ENCODE measurements at places on chromosomes 2 and 18.

GRCh38 chr2:160667811-160668210 is 174.2 kb upstream of the RBMS1 start:
- DNase-seq = no peak

DNA sequence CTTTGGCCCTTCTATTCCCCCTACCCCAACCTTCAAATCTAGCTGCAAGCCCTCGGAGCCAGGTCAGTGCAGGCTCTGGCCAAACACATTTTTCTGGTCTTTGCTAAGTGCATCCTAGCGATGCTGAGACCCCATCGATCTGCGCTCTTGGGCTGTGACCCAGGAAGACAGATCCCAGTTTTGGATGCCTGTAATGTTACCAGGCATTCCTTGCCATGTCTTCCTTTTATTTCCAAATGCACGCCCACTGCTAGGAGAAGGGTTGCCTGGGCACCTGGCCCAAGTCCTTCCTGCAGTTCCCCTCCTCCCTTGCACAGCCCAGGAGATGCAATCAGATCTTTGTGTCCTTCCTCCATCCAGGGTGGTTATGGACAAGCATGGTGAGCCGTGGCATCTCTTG is 124.6 kb downstream of the TPGS2 start:
- DNase-seq = no peak

GRCh38 chr2:119010336-119010735 is 68.3 kb downstream of the MARCO start:
- no peak for DNase-seq

GRCh38 chr18:4016391-4017049 is 438.6 kb downstream of the DLGAP1 start:
- no peak for DNase-seq

DNA sequence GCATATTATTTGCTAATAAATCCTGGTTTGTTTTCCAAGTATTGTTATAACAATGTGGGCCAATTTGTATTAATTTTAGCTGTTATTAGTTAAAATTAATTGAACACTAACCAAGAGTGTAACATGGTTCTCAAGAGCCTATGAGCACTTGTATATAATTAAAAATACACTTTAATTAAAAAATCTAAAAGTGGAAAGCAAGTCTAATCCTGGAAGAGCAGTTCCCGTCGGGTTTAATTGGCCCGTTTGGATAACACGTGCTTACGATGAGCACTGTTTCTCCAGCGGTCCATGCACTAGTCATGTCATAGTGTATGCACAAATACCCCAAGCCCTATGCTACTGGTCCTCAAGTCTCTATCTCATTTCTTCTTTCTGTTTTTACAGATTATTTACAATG is 49.0 kb downstream of the DCDC2C start:
- no peak for DNase-seq

DNA sequence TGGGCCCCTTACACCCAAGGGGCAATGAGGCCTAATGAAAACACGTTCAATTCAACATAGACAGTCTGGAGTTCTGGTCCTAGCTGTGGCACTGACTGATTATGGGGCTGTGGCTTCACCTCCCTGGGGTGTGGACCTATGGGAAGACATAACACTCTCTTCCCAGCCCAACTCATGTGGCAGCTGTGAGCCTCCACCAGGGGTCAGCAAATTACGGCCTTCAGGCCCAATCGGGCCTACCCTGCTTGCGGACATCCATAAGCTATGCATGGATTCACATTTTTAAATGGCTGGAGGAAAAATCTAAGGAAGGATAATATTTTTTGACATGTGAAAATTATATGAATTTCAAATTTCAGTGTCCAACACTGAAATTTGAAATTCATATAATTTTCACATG is 101.3 kb downstream of the LOXHD1 start:
- DNase-seq = peak; percentile 21

DNA sequence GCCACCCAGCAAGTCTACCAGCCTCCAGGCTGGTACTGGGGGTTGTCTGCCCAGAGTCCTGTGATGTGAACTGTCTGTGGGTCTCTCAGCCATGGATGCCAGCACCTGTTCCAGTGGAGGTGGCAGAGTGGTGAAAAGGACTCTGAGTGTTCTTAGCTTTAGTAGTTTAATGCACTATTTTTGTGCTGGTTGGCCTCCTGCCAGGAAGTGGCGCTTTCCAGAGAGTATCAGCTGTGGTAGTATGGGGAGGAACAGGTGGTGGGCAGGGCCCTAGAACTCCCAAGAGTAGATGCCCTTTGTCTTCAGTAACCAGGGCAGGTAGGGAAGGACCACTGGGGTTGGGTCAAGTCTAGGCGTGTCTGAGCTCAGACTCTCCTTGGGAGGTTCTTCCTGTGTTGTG is 356.7 kb downstream of the STK39 start:
- no peak for DNase-seq

DNA sequence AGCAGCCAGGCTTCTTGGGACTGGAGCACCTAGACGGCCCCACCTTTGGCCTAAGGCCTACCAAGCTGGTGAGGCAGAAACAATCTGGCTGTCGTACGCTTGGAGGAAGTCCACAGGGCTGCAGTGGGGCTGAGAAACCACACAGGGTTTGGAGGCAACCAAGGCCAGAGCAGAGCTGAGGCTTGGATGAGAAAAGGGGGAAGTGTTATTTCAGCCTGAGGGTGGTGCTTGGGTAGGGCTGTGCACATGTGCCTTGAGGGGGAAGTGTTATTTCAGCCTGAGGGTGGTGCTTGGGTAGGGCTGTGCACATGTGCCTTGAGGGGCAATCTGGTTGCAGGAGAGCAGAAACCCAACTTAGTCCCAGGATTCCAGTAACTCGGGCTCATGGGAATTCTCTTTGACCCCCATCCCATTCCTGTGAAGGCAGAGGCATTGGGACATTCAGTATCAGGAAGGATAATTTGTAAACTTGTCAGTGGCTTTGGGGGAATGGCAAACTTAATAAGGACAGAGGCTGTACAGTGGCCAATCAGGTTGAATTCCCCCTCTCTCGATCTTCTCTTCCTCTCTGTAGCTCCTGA is 971 bp upstream of the FBXO41 start:
- no peak for DNase-seq

- DNase-seq = no peak
Observed at GRCh38 chr2:48515513-48515985, 14.4 kb upstream of the STON1 start.

DNA sequence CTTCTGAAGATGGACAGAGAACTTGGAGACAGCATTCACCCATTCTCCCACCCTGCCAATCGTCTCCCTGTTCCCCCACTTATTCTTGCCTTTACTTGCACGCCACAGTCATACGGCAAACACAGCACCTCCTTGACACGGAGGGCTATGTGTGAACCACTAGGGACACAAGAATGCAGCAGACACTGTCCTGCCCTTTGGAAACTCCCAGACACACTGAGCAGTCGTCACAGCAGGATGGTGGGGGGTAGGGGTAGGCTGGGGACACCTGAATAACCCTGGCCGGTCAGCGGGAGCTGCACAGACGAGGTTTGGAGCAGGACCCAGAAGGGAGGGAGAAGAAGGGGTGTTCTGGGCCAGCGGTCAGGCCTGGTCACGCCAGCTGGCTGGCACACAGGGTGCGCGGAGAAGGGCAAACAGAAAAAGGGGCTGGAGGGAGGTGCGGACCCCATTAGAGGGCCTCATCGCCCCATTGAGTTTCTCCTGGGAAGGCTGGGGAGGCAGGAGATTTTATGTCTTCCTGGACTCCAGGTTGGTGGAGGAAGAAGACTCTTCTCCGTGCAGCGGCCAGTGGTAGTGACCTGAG is 40.0 kb upstream of the FOSL2 start:
- no peak for DNase-seq

GRCh38 chr2:119350311-119350998 is 16.2 kb downstream of the C2orf76 start:
- DNase-seq = no peak

DNA sequence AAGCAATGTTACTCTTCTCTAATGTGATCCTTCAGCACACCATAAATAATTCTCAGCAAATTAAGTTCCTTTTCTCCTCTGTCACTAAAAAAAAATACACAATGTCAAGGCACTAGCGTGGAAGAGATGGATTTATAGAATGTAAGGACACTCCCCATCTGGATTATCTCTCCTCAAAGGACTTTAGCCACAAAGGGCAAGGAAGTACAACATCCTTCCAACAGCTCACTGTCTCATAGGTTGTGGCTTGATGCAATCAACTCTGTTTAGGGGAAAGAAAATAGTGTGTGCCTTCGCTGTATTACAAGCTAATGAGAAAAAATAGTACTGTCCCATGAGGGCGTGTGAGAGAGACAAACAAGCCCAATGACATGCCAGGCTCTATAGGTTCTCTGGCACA is 129.1 kb upstream of the DNMT3A start:
- DNase-seq = no peak

- DNase-seq = no peak
Observed at GRCh38 chr18:49362431-49362830, 98.0 kb downstream of the DYM start.

DNA sequence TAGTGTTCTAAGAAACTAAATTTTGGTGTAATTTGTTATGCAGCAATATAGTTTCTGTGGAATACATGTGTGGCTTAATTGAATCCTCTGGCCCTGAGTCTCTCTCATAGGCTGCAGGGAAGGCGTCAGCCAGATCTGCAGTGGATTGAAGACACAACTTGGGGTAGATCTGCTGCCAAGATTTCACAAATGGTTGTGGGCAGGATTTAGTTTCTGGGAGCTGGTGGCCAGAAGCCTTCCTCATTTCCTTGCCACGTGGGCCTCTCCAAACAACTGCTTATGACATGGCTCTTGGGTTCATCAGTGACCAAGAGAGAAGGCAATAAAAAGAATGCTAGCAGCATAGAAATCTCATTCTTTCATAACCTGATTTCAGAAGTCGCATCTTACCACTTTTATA is 28.2 kb downstream of the CCDC102B start:
- no peak for DNase-seq

- peak; percentile 85 for DNase-seq
Observed at GRCh38 chr2:27211241-27211942, 449 bp upstream of the ATRAID start.

- no peak for DNase-seq
Observed at GRCh38 chr18:54975598-54975997, 16.3 kb upstream of the CCDC68 start.

All from NCI-H1092 treated with DMSO at 0.1 percent for 48 hours (cell line).